A549 treated with AZD2906 at 1 μM for 4 hours (cell line): ENCODE measurements at places on chromosomes 16 and 17. TPM values are rescaled to one million over a fixed set of nuclear protein-coding genes. Genes with fewer than 3 reads are reported as not detected.

PHKG2 gene
- total RNA-seq = 19.5 to 30.8 TPM (median 26.9 TPM) in 5 replicates

IRX6 gene
- not detected in 5 replicates for total RNA-seq

CTRB2 gene
- 0.16 TPM in 1 of 5 replicates, not detected in the others for total RNA-seq

SULT1A3 gene
- total RNA-seq = 4.3 to 8.0 TPM (median 5.8 TPM) in 5 replicates

FOXN1 gene
- 0.02 to 0.07 TPM (median 0.03 TPM) in 3 of 5 replicates, not detected in the others for total RNA-seq

TBC1D3K gene
- not detected in 5 replicates for total RNA-seq
